ENCODE measurements at places on chromosomes 16 and 17.
A peak's percentile ranks its signal among the peaks of the same experiment; 100 is the strongest.

DNA sequence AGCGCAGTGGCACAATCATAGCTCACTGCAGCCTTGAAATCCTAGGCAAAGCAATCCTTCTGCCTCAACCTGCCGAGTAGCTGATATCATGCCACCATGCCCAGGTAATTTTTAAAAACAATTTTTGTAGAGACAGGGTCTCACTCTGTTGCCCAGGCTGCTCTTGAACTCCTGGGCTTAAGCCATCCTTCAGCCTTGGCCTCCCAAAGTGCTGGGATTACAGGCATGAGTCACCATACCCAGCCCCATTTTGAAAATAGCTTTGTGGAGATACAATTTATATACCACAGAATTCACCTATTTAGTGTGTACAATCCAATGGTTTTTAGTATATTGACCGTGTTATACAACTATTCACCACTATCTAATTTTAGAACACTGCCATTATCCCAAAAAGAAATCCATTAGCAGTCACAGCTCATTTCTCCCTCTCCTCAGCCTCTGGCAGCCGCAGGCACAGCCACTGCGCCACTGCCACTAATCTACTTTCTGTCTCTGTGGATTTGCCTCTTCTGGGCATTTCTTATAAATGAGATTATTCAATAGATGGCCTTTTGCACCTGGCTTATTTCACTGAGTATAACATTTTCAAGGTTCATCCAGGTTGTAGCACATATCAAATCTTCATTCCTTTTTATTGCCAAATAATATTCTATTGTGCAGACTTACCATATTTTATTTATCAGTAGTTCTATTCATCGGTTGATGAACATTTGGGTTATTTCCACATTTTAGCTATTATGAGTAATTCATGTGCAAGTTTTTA, 6.5 kb downstream of the RNF157 start:
- no peak for DNase-seq

GRCh38 chr16:51002881-51003490, 148.1 kb downstream of the SALL1 start:
- DNase-seq: no peak

DNA sequence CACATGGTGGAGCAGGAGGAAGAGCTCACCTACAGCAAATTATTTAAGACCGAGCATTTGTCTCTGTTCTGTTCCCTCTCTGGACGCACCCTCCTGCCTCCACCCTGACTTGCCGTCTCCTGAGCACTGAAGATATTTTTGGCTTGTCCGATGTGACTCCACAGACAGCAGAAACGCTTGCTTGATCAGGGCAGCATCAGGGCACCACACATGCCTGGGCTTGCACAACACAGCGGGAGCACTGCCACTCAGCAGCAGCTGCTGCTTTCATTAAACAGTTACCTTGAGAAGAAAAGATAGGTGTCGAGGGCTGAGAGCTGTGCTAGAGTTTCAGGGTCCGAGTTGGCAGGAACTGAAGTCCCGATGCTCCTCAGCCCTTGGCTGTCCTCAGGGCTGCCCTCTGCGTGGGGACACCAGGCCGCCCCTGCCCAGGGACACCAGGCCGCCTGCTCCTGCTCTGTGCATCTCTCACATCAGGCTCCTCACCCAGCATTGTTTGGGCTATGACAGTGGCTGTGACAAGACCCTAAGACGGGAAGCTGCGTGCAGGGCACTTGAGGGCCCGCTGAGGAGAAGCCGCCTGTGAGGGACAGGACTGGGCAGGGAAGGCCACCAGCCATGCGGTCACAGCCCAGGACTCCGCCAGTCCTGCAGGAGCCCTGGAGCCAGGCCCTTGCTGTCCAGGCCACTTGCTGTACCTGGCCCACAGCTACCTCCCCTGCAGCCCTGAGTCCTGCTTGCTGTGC, 21.3 kb upstream of the CDH15 start:
- no peak for DNase-seq

DNA sequence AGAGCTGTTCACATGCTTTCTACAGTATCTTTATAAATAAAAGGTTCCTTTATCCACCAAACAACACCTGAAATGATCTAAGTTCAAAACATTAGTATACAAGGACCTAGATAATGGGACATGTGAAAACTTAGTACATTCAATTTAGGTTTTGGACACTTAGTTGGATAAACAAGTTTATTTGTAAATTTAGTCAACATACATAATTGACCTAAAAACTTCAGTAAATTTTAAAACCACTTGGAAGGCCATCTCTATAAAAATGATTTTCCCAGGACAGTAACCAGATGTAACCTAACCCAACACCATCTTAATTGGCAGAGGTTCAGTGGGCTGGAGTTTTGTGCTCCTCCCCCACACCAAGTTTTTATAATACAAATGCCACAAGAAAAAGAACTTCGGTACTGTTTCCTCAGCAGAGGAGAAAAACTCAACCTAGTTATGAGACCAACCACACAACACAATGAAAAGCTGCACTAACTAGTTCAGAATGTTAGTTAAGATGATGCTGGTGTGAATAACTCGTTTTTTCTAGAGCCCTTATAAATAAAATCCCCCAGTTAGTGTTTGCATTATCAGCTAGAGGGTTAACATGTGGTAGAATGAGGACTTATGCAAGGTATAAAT, 7.2 kb upstream of the UNK start:
- no peak for DNase-seq

DNA sequence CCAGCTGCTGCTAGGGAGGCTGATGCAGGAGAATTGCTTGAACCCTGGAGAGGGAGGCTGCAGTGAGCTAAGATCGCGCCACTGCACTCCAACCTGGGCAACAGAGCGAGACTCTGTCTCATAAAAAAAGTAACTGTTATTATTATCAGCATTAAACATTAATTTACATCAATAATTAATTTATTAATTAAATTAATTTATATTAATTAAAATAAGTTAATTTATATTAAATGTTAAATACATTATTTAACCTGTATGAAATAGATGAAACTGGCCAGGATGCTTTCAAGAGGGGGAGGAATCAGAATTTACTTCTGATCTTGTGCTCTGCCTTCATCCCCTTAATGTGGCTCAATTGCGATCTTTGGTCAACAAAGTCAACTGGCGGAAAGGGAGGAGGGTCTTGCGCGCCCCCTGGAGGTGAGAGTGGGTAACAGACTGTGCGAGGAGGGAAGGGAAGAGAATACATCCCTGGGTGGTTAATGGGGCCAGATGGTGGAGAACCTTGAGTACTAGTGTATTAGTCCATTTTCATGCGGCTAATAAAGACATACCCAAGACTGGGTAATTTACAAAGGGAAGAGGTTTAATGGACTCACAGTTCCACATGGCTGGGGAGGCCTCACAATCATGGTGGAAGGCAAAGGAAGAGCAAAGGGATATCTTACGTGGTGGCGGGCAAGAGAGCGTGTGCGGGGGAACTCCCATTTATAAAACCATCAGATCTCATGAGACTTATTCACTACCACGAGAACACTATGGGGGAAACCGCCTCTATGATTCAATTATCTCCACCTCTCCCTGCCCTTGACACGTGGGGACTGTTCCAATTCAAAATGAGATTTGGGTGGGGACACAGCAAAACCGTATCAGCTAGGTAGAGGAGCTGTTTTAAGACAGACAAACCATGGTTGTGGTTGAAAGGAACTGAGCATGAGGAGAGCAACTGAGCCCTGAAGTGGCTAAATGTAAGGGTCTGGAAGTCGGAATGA, 15.7 kb upstream of the CPPED1 start:
- DNase-seq: peak; percentile 70

GRCh38 chr17:56130026-56130425, 23.2 kb upstream of the ANKFN1 start:
- no peak for DNase-seq

GRCh38 chr17:1714427-1714979, 4.3 kb upstream of the TLCD2 start:
- no peak for DNase-seq

DNA sequence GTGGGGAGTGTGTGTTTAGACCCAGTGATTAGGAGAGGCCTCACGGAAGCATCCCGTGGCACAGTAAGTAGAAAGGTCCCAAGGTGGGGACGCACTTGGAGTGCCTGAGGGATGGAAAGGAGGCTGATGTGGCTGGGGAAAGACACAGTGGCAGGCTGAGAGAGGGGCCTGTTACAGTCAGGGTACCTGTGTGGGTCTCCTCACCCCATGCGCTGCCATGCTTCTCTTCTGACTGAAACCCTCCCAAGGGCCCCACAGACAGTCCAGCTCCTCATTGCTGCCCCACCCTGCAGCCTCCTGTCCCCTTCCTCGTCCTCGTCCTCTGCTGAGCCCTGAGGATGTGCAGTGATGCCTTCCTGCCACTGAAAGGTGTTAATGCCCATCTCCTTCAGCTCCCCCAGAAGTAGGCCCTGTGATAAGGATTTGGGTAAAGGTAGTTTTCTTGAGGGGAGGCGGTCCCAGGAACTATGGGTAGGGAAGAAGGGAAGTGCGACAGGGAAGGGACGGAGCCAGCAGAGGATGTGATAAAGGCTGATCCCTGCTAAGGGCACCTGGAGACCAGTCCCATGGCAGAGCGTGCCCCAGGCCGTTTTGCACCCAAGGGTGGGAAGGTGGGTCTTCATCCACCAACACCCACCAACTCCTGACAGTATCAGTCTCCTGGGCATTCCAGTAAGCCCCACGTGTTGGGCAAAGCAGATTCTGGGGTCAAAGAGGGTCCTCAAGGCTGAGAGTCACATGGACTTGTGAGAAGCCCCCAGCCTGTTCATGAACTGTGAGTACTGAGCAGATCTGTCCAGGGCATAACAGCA, 237.2 kb downstream of the GSG1L start:
- DNase-seq: no peak

DNA sequence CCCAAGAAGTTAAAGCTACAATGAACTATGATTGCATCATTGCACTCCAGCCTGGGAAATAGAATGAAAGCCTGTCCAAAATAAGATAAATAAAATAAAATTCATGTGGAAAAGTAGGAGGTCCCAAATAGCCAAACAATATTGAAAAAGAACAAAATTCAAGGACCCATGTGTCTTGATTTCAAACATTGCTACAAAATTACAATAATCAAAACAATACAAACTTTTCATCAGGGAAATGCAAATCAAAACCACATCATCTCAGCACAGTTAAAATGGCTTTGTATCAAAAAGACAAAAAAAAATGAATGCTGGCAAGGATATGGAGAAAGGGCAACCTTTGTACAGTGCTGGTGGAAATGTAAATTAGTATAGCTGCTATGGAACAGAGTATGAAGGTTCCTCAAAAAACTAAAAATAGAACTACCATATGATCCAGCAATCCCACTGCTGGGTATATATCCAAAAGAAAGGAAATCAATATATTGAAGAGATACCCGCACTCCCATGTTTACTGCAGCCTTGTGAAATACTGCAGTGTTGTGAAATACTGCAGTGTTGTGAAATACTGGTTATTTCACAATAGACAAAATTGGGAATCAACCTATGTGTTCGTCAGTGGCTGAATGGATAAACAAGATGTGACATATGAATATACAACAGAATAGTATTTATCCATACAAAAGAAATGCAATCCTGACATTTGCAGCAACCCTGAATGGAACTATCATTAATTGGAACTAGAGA, 24.5 kb upstream of the ZNF287 start:
- DNase-seq: no peak

DNA sequence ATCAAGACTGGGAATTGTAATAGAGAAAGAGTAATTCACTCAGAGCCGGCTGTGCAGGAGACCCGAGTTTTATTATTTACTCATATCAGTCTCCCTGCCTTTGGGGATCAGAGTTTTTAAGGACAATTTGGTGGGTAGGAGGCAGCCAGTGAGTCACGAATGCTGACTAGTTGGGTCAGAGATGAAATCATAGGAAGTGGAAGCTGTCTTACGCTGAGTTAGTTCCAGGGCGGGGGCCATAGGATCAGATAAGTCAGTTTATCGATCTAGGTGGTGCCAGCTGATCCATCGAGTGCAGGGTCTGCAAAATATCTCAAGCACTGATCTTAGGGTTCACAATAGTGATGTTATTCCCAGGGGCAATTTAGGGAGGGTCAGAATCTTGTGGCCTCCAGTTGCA, 20.2 kb upstream of the GUCY2D start:
- no peak for DNase-seq

DNA sequence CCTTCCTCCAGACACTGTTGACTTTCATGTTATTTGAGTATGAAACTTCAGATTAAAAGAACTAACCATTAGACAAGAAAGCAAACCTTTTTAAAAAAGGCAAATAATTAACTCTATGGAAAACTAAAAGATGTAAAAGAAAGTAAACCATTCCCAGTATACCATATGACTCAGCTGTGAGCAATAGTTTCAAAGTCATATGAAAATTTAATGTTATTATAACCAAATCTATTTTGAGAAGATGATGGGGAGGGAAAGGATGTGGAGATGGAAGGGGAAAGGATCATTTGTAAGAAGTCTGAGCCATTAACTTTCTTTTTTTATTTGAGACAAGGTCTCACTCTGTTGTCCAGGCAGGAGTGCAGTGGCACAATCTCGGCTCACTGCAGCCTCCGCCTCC, 131.8 kb downstream of the IRX5 start:
- DNase-seq: no peak

GRCh38 chr16:70304892-70305448, 6.0 kb downstream of the DDX19B start:
- no peak for DNase-seq

DNA sequence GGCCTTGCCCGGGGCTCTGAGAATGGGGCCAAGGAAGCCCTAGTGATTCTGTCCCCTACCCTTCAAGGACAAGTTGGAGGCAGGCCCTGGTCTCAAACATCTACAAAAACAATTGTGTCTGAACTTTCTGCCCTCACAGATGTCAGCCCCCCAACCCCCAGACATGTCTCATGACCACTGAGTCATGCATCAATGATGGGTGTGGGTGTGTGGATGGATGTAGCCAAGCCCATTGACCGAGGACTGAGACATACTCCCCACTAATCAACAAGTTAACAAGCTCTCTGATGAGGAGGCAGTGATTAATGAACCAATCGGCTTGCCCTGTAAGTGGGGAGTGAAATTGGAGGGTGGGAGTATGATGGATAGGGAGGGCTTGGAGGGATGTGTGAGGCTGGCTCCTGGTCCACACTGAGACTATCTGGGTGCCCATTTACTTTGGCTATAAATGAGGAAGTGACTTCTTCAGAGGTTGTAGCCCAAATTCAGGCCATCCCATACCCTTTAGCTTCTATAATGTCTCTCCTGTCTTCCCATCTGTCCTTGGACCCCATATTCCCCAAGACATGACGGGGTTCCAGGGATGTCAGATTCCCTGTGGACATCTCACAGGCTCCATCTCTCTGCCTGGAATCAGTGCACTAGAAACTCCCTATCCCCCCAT, 97.1 kb upstream of the TMEM97 start:
- no peak for DNase-seq
